ENCODE measurements at places on chromosomes 5 and 9.

GRCh38 chr5:53180991-53181390 lies 71.4 kb upstream of the MOCS2 start:
- no peak for DNase-seq

- no peak for DNase-seq
Measured at GRCh38 chr5:124343451-124343867, 403.0 kb downstream of the ZNF608 start.

GRCh38 chr5:174222891-174223290 lies 177.4 kb downstream of the NSG2 start:
- no peak for DNase-seq

- no peak for DNase-seq
Measured at GRCh38 chr5:73116506-73116905, 3.9 kb upstream of the TMEM171 start.

- DNase-seq = peak; percentile 1
Measured at GRCh38 chr9:92406477-92406876, 2.1 kb upstream of the OGN start.

- DNase-seq = no peak
Measured at GRCh38 chr5:180471866-180472265, 22.3 kb upstream of the CNOT6 start.

GRCh38 chr5:83149671-83150070 lies 72.3 kb downstream of the XRCC4 start:
- DNase-seq = no peak

DNA sequence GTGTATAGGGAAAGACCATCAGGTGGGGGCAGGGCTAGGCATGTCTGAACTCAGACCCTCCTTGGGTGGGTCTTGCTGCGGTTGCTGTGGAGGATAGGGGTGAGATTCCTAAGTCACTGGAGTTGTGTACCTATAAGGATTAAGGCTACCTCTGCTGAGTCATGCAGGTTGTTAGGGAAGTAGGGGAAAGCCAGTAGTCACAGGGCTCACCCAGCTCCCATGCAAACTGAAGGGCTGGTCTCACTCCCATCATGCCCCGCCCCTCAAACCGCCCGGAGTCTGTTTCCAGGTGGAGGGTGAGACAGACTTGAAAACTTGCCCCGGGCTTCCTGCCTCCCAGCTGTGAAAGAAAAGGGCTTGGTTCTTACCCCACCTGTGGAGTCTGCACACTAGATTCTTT lies 161.8 kb downstream of the CAVIN4 start:
- DNase-seq = no peak

DNA sequence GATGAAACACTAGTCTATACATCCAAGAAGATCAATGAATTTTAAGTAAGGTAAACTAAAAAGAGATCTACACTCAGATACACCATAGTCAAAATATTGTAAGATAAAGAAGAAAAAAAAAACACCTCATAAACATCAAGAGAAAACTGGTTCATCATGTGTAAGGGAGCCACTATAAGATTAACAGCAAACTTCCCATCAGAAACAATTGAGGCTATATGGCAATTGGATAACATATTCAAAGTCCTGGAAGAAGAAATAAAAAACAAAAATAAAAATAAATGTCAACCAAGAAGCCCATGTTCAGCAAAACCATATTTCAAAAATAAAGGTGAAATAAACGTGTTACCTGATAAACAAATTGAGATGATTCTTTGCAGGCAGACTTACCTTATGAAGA lies 3.6 kb downstream of the OR13C8 start:
- DNase-seq = no peak

- DNase-seq = no peak
Measured at GRCh38 chr5:131254741-131255140, 9.1 kb upstream of the CDC42SE2 start.

DNA sequence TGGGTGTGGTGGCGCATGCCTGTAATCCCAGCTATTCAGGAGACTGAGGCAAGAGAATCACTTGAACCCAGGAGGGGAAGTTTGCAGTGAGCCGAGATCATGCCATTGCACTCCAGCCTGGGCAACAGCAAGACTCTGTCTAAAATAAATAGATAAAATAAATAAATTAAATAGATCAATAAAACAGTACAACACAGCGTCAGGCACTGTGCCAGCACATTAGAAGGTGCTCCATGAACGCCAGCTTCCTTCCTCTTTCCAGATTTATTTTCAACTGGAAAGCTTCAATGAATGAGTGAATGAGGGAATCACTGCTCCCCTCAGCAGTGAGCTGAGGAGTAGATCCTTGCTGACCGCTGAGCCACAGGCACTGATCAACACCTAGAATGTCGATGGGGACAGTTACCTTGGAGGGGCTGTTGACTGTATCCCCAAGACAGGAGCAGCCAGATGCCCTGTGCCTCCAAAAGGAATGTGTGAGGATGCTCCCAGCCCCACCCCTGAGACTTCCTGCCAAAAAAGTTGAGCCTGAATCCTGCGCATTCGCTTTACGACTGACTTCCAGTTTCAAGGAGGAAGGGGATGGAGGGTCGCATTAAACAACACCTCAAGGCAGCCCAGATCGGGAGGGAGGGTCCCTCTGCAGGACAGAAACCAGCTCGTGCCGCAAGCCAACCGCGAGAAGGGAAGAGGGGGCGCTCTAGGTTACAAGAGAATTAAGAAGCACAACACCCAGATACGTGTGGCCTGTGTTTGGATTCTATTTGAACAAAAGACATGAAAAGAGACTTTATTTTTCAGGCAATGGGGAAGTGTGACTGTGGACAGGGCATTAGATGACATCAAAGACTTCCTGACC lies 54.0 kb upstream of the CNOT6 start:
- DNase-seq = no peak

GRCh38 chr5:26582350-26583045 lies 455.9 kb downstream of the CDH9 start:
- no peak for DNase-seq

GRCh38 chr5:89343666-89344065 lies 460.7 kb upstream of the MEF2C start:
- no peak for DNase-seq

DNA sequence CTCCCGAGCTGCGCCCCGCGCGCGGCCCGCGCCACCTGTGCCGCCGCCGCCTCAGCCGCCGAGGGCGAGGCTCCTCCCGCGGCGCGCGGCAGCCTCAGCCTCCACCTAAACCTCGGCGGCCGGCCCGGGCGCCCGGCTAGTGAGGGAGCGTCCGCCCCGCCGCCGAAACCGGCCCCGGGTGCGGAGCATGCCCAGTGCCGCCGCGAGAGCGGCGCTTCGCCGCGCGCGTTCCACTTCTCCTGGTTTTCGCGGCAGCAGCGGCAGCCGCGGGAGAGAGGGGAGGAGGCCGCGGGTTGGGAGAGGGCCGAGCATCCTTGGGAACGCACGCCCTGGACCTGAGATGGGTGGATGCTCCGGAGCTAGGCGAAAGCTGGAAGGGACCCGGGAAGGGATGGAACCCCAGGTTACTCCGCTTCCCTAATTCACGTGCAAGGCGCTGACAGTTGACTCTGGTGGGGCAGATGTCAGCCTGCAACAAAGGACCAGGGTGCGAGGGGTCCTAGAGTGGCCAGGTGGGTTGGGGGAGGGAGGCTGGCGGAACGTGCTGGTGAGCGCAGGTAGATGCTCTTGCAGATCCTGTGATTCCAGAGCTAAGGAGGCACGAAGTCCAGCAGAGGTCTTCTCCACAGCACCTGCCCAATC lies at the start of gene CTNND2:
Gene CTNND2 (minus strand): TSS at position 182 of the 642 bp plus-strand sequence. CDS start 593 bp downstream, outside the sequence.
- no peak for DNase-seq

- DNase-seq = no peak
Measured at GRCh38 chr9:34456746-34457145, 1.6 kb downstream of the FAM219A start.

DNA sequence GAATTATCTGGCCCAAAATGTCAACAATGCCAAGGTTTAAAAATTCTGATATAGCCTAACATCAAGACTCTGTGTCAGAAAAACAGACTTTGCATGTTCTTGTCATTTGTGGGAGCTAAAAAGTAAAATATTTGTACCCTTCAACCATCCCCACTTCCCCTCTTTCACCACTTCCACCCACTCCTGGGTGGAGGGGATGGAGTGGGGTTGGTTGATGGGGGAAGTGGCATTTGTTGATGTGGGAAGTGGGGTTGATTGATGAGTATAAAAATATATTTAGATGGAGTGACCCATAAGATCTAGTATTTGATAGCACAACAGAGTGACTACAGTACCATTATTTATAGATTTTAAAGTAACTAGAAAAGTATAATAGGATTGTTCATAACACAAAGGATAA lies 55.0 kb upstream of the C9orf72 start:
- no peak for DNase-seq

DNA sequence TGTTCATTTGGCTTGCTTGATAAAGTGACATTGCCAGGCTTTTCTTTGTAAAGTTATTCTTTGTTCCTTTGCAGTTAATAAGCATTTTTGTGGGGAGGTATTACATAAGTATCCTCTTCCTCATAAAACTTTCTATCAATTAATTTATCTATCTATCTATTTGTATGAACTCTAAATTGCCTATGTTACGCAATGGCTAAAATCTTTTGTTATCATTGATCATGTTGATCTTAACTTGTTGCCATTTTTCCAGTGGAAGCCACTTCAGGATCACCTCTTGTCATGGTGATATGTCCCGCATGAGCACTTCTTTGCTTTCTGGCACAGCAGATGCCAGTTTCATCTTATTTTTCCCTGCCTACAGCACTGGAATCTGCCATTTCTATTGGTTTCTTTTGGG lies 436.7 kb upstream of the KIF2A start:
- no peak for DNase-seq

DNA sequence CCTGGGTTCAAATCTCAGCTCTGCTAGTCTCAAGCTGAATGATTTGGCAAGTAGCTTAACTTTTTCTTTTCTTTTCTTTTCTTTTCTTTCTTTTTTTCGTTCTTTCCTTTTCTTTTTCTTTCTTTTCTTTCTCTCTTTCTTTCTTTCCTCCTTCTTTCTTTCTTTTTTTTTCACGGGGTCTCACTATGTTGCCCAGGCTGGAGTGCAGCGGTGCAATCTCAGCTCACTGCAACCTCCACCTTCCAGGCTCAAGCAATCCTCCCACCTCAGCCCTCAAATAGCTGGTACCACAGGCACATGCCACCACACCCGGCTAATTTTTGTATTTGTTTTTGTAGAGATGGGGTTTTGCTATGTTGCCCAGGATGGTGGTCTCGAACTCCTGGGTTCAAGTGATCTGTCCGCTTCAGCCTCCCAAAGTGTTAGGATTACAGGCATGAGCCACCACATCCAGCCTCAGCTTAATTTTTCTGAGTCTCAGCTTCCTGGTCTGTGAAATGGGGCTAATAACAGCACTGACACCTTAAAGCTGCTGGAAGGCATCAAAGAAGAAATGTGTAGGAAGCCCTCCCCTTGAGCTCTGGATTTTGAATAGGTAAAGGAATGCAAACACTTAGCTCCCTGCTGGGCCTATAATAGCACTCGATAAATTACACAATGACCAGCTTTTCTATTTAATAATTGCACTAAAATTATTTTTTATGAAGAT lies 17.5 kb upstream of the PPARGC1B start:
- no peak for DNase-seq

DNA sequence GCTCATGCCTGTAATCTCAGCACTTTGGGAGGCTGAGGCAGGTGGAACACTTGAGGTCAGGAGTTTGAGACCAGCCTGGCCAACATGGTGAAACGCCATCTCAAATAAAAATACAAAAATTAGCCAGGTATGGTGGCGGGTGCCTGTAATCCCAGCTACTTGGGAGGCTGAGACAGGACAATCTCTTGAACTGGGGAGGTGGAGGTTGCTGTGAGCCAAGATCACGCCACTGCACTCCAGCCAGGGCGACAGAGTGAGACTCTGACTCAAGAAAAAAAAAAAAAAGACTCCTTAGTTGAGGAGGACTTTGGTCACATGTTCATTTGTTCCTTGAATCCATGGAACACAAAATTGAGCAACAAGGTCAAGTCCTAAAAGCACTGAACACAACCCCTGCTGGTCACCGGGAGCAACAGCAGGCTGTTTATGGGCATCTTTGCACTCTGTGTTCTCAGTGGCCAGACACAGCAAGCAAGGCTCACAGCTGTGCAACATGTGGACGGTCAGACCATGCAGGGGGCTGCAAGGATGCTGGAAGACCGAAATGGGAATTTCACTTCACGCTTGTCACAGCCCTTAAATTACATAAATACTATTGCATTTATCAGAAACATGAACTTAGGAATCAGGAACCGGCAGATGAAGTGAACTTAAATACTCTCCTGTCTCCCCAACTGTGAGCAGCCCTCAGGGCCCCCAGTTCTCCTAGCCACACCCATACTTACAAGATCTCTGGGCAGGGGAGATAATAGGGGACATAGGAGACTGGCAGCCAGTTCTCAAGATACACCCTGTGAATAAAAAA lies 2.8 kb downstream of the GBGT1 start:
- peak; percentile 35 for DNase-seq

DNA sequence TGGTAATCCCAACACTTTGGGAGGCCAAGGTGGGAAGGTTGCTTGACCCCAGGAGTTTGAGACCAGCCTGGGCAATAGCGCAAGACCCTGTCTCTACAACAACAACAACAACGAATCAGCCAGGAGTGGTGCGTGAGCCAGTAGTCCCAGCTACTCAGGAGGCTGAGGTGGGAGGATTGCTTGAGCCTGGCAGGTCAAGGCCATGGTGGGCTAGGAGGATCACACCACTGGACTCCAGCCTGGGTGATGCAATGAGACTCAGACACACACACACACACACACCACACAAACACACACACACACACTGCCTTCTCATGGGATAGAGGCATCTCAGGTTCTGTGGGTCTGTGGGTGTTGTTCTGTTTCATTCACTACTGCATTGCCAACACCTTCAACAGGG lies 115.0 kb downstream of the DCP2 start:
- DNase-seq = no peak

GRCh38 chr5:103271570-103272289 lies 13.2 kb downstream of the MACIR start:
- no peak for DNase-seq

DNA sequence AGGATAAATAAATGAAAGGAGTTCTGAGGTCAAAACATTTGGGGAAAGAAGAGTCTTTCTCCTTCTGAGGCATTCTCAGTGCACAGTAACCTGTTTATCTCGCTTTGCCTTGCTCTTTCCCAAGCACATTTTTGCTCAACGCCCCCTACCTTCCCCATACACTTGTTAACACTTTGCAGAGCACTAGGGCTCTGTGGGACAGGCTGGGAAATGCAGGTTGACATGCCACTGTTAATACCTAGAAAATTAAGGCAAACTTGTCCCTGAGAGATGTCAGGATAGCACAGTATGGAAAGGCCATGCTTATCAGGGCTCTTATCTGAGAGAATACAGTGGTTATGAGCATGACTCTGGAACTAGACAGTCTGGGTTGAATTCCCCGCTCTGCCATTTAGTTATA lies 152.0 kb downstream of the DOCK8 start:
- DNase-seq = no peak

All from stimulated activated CD4-positive, alpha-beta T cell treated with anti-CD3 and anti-CD28 coated beads, Interleukin-12 subunit alpha, Interleukin-12 subunit beta, amount 100 ng/mL, for 4 hours (primary cell).